ENCODE measurements at places on chromosomes 5 and 9. TPM values are rescaled to one million over a fixed set of nuclear protein-coding genes. Genes with fewer than 3 reads are reported as not detected.
A peak's percentile ranks its signal among the peaks of the same experiment; 100 is the strongest.

GRCh38 chr5:54799645-54800044 lies 185.7 kb downstream of the ESM1 start:
- H3K4me1 ChIP-seq = peaks cover 23% of the 10 kb centered on the region
- H3K27ac ChIP-seq = no peak overlapping the region
- no peak for DNase-seq
- H3K36me3 ChIP-seq = peaks cover 8% of the 10 kb centered on the region

GRCh38 chr5:157324237-157324636 lies 58.3 kb downstream of the CYFIP2 start:
- H3K4me1 ChIP-seq = peaks cover 16% of the 10 kb centered on the region
- no peaks in the 10 kb centered on the region for H3K27me3 ChIP-seq
- peaks cover 78% of the 10 kb centered on the region for H3K36me3 ChIP-seq

DNA sequence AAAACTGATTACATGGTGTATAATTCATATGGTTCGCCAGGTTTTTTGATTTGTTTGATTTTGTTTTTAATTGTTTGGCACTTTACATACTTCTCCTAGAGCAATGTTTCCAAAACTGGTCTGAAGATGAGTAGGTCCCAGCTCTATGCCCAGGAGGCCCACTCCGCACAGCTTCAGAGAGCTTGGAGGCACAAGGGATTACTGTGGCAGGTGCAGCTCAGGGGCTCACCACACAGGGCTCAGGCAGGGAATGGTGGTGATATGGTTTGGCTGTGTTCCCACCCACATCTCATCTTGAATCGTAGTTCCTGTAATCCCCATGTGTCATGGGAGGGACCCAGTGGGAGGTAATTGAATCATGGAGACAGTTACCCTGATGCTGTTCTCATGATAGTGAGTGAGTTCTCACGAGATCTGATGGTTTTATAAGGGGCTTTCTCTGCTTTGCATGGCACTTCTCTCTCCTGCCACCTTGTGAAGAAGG lies 296.6 kb downstream of the MED10 start:
- no peaks in the 10 kb centered on the region for H3K27me3 ChIP-seq
- no peak overlapping the region for H3K4me3 ChIP-seq
- no peak for DNase-seq
- H3K4me1 ChIP-seq = no peaks in the 10 kb centered on the region
- no peak overlapping the region for H3K27ac ChIP-seq

- peak overlapping the region; percentile 91 for H3K27ac ChIP-seq
- H3K27me3 ChIP-seq = no peaks in the 10 kb centered on the region
- peak overlapping the region; percentile 95 for H3K4me3 ChIP-seq
- DNase-seq = no peak
These were observed 661 bp downstream of the PDCL start for GRCh38 chr9:122827761-122828093.

Gene SNCAIP
- total RNA-seq = not detected
